ENCODE measurements at places on chromosomes 3 and 15.

DNA sequence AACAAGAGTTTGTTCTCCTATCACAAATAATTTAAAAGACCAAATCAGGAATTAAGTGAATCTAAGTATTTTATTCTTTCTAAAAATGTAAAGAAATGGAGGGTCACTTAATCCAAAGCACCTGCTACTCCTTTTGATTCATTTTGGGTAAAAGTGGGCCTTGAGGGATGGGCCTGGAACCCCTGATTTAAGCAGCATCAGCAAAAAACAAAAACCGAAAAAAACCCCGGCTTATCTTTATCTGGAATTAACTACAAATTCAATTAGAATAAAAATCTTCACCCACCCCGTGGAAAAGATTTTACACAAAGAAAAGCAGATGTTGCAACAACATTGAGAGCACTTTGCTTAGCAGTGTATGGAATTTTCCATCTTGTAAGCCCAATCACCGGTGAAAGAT is 1018.2 kb downstream of the MCTP2 start:
- no peak for DNase-seq

- no peak for DNase-seq
These were observed 2.3 kb upstream of the TLR9 start for GRCh38 chr3:52227766-52228165.

DNA sequence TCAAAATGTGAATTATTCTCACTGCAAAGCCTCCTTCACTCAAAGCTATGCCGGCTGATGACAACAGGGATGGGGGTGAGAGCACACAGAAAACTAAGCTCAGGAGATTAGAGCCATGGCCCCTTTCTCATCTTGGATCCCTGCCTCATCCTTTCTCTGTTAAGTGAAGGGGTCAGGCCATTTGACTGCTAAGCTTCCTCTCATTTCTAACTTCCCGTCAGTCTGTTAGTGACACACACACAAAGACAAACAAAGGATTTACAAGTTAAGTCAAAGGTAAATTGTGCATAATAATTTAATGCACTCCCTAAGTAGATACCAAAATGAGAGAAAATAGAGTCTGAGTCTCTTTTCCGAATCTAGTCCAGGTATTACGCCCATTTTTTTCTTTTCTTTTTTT is 1.2 kb downstream of the SS18L2 start:
- no peak for DNase-seq

DNA sequence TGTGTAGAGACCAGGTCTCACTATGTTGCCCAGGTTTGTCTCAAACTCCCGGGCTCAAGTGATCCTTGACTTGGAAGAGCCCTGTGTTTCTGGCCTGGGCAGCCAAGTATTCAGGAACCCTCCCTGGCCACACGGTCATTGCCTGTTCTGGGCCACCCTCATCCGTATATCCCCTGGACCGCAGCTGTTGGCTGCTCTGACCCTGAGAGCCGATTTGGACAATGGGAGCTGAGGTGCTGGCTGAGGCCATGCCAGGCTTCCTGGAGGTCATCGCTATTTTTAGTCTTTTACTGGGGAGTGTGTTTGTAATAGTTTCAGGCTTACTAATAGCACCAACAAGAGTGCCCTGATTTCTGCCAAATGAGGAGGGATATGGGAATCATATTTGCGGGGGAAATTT is 60.7 kb downstream of the ADAMTS7 start:
- no peak for DNase-seq

DNA sequence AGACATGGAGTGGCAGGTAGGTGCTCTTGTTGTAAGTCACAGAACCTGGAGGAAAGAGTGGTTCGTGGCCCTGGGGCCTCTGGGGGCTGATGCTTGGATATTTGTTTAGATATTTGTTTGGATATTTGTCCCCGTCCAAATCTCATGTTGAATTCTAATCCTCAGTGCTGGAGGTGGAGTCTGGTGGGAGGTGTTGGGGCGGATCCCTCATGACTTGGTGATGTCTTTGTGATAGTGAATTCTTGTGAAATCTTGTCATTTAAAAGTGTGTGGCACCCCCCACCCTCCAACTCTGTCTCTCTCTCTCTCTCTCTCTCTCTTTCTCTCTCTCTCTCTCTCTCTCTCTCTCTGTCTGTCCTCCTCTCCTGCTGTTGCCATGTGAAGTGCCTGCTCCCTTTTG is 122.4 kb downstream of the LPP start:
- DNase-seq = no peak

GRCh38 chr3:196207159-196207832 is 3.9 kb downstream of the ZDHHC19 start:
- DNase-seq = no peak

DNA sequence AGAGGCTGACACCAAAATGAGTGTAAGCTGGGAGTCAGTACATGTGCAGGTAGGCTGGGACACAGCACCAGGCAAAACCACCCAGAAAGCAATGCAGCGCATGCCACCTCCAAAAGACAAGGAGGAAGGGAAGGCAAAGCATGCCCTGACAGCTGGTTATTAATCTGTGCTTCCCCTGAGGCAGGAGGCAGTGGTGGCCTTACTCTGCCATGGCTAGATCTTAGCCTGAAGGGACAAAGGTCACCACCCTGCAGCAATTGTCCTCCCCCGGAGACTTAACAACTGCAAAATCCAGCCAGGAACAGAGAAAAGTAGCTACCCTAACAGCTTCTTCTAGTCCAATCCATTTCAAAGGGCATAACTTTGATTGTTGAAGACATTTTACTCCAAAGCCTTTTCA is 73.7 kb downstream of the PLD1 start:
- DNase-seq = no peak

DNA sequence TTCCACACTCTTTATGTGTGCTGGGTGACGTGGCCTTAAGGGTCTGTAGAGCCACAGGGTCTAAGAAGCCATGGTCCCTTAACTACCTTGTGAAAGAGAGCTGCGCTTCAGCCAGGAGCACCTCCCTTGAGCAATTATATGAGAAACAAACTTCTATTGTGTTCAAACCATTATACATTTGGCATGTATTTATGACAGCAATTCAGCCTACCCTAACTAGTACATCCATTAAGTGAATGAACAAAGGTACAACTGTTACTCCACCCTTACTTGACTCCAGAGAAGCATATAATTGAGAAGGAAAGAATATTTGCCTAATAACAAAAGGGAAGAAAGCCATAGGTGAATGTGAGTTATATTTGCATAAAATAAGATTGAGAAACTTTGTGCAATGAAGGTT is 69.8 kb upstream of the BOC start:
- DNase-seq = no peak

GRCh38 chr15:60718661-60719069 is 239.7 kb upstream of the ICE2 start:
- DNase-seq = no peak

DNA sequence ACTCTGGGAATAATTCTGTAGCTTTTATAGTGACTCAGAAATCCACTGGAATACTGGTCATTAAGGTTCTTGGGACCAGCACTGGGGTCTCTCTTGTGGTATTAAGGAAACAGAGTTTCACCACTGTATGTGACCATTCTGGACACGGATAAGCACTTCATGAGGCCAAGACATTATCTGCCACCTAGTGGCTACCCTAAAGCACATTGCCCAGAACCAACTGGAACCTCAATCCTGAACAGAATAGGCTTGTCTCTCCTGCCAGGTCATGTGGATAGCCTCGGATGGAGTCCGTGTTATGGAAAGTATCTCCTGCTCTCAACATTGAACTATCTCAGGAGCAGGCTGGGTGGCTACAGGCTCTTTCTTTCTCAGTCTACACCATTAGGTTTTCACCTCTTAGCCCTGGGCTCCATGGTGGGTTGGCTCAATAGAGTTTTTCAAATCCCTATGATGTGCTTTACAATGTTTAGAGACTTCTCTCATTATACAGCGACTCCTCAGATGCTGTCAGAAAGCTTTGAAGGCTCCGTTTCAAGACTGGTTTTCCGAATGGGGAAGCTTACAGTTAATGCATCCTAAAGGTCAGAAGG is 167.6 kb upstream of the ST8SIA2 start:
- DNase-seq = no peak

DNA sequence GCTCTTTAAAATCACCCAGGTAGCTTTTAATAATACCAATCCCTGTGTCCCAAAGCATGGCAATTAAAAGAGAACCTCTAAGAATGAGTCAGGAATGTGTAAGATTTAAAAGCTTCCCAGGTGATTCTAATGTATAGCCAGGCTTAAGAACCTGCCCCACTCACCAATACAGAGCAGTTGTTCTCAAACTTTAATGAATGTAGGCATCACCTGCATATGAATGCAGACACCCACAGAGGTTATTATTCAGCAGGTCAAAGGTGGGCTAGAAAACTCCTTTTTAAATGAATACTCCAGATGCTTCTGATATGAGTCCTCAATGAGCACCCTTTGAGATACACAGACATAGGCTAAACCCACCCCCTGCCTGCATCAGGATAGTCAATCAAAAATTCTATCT is 298.1 kb upstream of the KCNMB2 start:
- no peak for DNase-seq

DNA sequence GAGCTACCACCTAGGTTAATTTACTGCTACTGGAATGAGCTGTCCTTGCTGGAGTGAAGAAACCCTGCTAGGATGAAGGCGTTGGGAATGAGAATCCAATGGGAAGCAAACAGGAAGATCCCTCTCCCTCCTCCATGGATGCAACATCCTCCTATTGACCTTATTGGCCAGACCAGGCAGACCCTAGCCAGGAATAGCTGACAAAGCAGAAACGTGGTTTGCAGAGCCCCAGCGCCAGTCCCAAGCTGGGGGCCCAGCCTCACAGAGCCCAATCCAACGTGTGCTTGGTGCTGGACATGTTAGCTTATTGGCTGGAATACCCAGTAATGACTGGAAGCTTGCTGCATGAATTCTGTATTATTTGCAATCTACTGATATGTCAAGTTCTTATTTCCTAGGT is 273.1 kb downstream of the LRTM1 start:
- DNase-seq = no peak

- DNase-seq = no peak
These were observed 829 bp downstream of the RNF7 start for GRCh38 chr3:141738891-141739363.

GRCh38 chr3:100210772-100211135 is 50.0 kb upstream of the TBC1D23 start:
- no peak for DNase-seq

- no peak for DNase-seq
These were observed 85.9 kb downstream of the DCLK3 start for GRCh38 chr3:36678216-36679013.

DNA sequence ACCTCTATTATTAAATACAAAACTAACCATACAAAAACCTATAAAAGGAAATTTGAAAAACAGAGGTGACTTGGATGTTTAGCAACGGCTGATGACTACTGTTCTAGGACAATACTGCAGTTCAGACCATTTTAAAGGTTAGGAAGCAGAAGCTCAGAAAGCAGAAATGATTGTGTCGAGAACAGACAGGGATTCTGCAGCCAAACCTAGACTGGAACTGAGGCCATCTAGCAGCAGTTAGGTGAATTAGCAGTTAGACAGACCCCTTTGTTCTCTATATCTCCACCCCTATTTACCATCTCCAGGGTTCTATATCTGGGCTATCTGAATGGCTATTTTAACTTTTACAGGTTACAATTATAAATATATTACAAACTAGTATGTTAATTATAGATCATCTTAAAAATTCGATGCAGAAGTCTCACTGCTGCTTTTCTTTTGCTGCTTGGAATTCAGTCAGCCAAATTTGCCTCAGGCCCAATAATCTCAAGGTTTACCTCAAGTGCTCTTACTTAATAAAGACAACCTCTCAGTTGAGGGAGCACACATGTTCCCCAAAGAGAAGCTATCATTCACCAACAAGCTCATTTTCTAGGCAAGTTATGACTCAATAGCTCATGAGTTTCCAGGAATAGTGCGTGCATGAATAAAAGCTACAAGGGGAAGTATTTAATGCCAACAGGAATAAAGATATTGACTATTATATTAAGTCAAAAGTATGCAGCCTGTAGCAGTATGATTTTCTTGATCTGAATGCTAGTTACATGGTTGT is 9.3 kb upstream of the IL1RAP start:
- no peak for DNase-seq

DNA sequence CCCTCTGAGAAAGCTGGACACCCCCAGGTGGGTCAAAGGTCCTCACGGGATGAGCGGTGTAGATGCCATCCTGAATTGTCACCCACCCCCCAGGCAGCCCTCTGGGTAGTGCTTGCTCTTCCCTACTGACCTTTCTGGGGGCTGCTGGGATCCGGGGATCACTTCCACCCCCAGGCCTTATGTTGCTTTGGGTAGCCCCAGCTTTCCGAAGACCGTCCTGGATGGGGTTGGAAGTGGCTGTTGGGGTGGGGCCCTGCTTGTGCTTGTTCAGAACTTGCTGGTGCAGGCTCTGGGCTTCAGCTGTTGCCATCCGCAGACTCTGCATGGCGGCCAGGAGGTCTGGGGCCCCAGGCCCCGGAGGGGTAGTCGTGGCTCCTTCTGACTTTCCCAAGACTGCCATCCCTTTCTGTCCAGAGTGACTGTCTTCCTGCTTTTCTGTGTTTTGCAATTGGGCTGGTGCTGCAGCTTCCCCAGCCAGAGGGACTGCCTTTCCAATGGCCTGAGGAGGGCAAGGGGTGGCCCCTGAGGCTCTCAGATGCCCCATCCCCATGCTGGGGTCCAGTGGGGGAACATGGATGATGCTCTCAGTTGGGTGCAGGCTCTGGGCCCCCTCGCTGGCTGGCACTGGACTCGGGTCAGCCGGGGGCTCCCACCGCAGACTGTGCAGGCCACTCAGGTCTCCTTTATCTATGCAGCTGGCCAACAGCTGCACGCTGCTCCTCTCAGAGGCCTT is 6.3 kb downstream of the XIRP1 start:
- no peak for DNase-seq

GRCh38 chr3:137766876-137767537 is 2.9 kb downstream of the SOX14 start:
- DNase-seq = no peak

- no peak for DNase-seq
These were observed 214.7 kb upstream of the ZBTB20 start for GRCh38 chr3:115361806-115362205.

Measured in GM12891 (cell line).